ENCODE measurements at places on chromosomes 3 and 15.

DNA sequence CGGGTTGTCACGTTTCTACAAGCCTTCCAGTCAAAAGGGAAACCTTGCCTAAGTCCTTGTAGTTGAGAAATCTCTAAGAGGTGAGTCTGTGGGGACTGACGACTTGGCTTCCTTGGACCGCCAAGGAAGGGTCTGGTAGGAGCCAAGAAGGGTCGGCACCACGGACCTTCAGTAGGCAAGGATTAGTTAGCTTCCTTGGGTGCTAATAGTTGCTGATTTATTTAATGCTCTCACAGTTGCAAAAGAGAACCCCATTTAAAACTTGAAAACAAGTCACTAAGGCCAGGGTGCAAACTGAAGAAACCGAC lies 361 bp upstream of the LCMT2 start:
- no peak for DNase-seq

DNA sequence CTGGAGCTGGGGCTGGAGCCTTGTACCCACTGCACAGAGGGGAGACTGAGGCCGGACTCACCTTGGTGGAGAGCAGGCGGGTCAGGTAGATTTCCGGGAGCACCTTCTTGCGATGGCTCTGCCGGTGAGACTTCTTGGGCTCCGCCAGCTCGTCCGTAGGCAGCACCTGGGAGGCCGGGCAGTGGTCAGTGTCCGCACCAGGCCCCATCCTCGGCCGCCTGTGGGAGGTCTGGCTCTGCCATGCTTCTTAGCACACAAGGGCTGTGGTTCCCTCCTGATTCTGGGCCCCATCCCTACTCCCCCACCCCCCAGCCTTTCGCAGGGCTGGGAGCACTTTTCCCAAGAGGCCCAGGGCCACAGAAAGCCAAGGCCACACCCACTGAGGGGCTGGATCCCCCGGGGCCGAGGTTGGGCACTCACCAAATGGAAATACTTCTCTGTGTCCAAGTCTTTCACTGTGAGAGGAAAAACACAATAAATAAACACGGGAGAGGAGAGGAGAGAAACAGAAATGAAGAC lies 17.4 kb downstream of the H1-8 start:
- DNase-seq = no peak

GRCh38 chr3:10405816-10406215 lies 84.9 kb upstream of the SEC13 start:
- no peak for DNase-seq

DNA sequence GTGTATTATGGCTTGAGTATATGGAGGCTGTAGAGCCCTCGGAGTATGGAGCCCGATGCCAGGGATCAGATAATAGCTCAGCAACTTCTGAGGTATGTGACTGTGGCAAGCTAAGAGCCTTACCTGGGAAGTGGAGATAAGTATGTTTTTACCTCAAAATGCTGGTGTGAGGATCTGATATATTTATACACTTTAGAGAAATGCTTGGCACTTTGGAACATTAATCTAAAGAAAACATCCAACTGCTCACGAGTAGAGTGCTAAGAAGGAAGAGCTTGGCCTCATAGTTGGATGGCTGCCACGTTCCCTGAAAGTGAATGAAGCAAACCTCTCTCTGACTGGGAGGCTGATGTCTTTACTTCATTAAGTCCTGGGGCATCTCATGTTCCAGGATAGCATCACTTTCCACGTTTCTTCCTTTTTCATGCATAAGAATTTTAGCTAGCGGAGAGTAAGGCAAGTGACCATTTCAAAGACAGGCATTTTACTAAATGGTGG lies 58.9 kb upstream of the GOLGA8J start:
- DNase-seq = no peak

DNA sequence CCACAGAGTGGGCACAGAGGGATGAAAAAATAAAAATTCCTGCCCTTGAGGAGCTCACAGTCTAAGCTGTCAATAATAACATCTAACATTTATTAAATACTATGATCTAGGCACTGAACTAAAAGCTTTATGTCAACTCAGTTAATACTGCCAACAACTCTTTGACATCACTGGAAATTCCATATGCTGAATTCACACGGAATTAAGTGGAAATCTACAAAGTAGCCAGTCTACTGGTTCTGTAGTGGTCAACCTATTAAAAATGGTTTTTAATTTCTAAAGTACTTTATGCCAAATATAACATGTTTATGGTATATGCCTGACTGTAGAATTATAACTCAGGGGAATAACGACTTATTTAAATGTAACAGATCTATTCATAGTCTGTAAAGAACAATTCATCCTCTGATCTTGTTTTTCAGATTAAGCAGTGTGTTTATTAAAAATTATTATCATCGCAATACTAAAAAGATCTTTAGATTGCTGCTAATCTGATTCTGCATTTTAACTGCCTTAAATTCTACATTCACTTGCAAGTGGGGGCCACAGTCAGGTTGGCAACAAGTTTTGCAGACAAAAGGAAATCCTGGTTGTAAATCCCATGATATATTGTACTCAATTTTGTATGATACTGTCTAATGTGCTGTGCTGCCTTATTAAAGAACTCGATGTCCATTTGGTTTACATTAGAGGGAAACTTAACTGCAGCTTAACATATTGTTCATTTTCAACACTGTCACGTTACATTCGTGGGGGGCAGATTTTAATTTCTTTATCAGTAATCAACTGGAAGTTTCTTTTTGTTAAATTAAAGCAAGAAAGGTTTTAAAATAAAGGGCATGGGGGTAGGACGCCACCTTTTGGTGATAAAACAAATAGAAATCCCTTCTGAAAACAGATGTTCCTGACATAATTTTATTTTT lies 2.6 kb upstream of the FOXP1 start:
- DNase-seq = no peak

DNA sequence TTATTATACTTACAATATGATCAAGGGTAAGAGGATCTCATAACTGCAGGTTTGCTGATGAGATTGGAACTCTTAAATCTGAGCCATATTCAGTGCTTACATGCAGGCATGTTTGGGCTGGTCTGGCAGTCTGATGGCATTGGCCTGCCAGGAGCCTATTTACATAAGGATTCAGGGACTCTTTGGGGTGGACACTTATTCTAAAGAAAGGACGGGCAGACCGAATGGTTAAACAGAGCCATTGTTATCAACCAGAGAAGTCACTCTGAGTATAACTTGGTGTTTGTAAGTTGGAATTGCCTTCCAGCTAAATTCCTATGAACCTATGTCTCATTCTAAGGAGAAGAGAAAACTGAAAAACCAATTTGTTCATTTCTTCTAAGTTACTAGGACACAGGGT lies 932.8 kb downstream of the IGSF11 start:
- DNase-seq = no peak

- DNase-seq = no peak
Observed at GRCh38 chr3:10353661-10354360, 32.9 kb upstream of the SEC13 start.

GRCh38 chr15:41622901-41623300 lies 37.3 kb upstream of the MGA start:
- no peak for DNase-seq

GRCh38 chr3:130816561-130817445 lies 70.2 kb upstream of the PIK3R4 start:
- DNase-seq = no peak

DNA sequence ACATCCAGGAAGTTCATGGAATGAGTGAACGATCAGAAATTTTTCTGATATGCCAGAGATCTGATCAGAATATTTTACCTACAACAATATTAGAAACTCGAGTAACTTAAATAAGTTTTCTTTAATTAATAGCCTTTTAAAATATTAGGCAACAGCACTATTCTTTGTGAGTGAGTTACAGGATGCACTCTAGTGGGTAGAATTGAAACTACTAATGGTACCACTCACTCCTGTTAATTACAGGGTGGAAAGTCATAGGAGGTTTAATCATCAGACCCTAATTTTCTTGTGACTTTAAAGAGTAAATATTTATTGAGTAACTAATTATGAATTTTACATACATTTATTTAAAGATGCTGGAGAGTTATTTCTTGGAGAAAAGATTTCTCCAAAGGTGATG lies 217.3 kb downstream of the CACNA2D3 start:
- no peak for DNase-seq

- no peak for DNase-seq
Observed at GRCh38 chr15:38859574-38859973, 295.0 kb upstream of the RASGRP1 start.

DNA sequence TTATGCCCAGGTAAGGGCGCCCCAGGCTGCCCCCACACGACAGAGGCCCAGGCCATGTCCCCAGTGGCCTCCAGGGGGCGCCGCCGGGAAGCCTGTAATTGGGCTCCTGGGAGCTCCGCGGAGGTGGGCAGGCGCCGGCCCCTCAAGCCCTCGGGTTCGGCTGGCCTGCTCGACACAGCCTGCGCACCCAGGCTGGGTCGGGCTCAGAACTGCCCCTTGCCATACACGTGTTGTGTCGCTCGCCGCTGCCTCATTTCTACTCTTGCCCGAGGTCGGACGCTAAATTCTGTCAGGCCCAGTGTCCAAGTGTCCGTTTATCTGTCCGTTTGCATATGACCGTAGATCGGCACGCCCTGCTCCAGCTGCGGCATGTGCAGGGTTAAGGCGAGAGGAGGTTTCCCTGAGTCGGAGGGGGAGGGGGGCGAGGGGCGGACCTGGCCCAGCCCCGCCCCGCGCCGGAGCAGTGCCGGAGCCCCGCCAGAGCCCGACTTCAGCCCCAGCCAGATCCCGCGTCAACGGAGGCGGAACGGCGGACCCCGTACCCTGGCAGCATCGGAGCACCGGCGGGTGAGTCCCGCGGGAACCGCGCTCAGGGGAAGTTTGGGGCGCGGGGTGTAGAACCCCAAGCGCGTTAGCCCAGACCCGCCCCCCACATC lies at the start of gene KLHDC8B:
Gene KLHDC8B (plus strand): TSS at position 480 of the 656 bp plus-strand sequence. CDS start 1,172 bp downstream, outside the sequence.
- DNase-seq = peak; percentile 75

DNA sequence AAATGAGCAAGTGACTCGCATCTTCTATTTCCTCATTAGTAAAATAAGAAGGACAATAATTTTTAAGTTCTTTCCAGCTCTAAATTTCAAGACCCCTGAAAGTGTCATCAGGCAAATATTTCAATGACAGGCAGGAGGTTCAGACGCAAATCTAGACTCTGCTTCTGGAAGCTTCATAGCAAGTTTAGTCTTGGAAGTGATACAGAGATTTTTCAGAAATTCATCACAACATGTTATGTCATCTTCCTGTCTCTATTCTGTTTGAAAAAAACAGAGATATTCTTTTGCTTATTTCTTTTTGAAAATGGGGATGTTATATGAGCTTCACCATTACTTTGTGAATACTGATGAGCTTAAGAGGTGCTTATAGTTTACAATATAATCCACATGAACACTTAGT lies 74.0 kb downstream of the C3orf85 start:
- no peak for DNase-seq

- no peak for DNase-seq
Observed at GRCh38 chr15:100334905-100335304, 6.9 kb downstream of the ADAMTS17 start.

- no peak for DNase-seq
Observed at GRCh38 chr3:126081618-126082361, 2.1 kb downstream of the SLC41A3 start.

DNA sequence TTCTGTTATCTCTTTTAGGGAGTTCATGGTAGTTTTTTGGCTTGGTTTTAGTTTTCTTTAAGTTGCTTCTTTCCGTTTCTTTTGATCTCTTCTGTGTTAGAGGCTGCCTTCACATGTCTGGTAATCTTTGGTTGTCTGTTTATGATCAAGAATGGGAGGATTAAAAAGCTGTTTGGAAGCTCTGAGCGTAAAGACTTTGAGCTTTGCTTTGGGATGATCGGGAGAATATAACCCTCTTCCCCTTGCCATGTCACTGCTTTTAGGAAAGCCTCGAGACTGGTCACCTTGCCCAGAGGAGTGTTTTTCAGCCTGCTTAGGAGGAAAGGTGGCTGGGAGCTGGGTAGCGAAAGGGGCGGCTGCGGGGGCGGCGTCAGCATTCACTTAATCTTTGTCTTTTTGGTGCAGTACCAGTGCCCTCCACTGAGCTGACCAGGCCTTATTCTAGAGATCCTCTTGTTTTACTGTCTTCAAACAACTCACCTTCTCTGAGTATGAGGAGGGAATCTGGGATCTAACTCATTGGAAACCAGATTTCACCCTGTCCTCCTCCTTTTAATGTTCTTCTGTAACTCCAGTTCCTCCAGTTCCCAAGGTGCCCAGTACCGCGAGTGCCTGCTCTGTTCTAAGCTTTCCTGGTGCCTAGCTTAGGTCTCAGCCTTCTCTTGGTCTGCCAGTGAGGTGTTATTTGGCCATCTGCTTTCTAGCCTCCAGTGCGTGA lies 15.5 kb downstream of the TATDN2 start:
- peak; percentile 72 for DNase-seq

- no peak for DNase-seq
Observed at GRCh38 chr3:16349986-16350596, 85.1 kb downstream of the OXNAD1 start.

DNA sequence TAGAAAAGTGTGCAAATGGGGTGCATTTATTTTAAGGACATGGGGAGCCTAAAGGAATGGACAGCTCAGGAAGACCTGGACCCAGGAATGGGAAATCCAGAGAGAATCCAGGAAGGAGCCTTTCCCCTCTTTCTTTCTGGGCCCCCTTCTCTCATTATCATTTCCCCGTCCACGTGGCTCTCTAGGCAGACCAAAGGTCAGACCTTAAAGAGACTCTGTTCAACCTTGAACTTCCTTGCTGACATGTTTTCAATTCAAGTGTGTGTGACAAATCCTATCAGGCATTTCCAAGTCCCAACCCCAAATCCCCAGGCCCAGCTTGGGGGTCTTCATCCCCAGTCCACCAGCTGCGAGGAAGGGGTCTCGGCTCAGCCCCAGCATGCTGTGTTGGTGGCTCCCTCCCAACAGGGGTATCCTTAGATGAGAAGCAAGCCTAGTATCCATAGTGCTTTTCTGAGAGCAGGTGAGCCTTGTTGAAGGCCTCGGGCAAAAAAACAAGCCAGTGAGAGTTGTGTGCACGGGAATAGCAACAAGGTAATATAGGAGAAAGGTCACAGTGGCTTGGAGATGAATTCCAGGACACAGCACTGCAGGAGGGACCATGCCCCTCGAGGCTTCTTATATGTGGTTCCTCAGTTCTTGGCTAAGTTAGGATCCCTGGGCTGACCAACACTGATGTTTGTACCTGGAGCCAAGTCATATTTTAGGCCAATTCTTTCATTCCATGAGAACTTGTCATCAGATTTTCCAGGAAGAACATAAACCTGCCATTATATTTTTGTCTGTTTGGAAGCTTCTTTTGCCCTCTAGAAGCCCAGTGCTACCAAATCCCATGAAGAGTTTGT lies 130.0 kb downstream of the ASB7 start:
- DNase-seq = no peak

GRCh38 chr3:157275832-157276231 lies 115.9 kb upstream of the CCNL1 start:
- no peak for DNase-seq

DNA sequence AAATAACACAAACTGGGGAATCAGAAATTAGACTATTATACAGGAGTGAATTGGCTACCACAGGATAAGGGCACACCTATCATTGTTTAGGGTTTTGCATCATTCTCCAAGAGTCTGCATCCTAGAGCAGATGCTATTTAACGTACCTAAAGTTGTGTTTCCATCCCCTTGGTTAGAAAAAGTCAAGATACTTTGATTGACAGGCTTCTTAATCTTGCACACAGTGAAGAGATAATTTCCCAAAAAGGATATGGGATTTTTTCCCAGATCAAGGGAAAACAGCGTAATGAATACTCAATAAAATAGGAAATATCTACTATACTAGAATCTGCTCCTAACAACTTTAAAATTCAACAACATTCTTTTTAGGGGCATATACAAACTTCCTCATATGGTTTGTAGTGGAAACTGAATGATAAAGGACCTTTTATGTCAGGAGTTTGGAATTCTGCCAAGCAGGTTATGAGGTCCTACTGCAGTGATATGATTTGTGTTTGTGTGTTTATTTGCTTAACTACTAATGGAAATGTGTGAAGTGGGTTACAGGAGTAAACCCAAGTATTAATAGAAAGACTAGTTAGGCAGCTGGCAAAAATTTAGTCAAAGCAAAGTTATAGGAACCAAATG lies 124.1 kb upstream of the MME start:
- DNase-seq = no peak

Data from stimulated activated naive CD4-positive, alpha-beta T cell treated with Interleukin-2 at 50 U/mL for 16 hours (primary cell).